ENCODE measurements at places on chromosomes 3 and 15. TPM values are rescaled to one million over a fixed set of nuclear protein-coding genes. Genes with fewer than 3 reads are reported as not detected.

TNFAIP8L3 gene
- 11.2 TPM for total RNA-seq

ICE2 gene
- total RNA-seq = 26.4 TPM

RPN1 gene
- 473 TPM for total RNA-seq

EPHA3 gene
- total RNA-seq = 12.7 TPM

DUOXA2 gene
- total RNA-seq = not detected

RSRC1 gene
- 73.1 TPM for total RNA-seq

PLSCR5 gene
- not detected for total RNA-seq

GRCh38 chr15:23866832-23867231, 179.7 kb upstream of the NDN start:
- no peak for DNase-seq

- no peak for DNase-seq
Measured at GRCh38 chr3:55455915-55456314, 31.2 kb downstream of the WNT5A start.

DNA sequence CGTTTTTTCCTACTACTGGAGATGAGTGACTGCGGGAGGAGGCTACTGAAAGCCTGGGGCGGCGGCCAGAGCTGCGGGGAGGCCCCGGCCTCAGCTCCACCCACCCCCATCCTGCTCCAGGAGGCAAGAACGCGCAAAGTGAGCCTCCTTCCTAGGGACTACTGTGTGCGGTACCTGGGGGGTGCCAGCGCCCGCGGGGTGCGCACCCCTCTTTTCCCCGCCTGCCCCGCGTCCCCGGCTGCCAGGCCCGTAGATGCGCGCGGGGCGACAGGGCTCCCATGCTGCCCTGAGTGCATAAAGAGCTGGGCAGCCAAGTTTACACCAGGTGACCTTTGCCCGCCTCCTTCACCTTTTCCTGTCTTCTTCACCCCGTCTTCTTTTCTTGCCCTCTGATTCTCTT, 2.5 kb upstream of the USF3 start:
- DNase-seq = peak; percentile 71

- peak; percentile 43 for DNase-seq
Measured at GRCh38 chr15:39589815-39590644, 9.2 kb downstream of the THBS1 start.

DNA sequence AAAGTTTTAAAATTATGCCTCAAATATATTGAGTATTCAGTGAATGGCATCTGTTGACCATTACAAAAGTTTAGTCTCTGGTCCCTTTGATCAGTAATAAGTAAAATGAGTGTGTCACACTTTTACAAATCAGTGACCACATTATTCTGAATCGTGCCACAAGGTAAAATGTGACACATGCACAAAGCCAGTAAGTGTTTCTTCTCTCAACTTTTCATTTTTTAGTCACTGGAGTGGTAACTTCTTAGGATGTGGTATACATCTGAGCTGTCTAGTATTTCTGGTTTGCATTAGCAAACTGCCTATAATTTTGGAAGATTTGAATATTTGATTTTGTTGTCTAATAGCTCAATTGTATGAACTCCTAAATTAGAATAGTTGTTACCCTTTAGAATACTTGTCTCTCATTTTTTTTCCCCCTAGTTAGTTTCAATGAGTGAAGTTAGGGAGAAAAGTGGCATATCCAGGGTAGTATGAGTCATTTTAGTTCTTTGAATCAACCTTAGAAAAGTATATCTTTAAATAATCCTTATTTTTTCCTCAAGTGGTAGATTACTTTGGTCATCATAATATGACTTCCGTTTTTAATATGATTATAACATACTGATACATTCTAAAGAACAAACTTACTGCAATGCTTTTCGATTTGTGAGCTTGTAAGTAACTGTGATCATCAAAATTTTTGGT, 18.1 kb downstream of the DNAJC13 start:
- DNase-seq = no peak
